ENCODE measurements at places on chromosomes 2 and 18. TPM values are rescaled to one million over a fixed set of nuclear protein-coding genes. Genes with fewer than 3 reads are reported as not detected.

GRCh38 chr2:233597522-233597921 is 19.9 kb upstream of the UGT1A8 start:
- H3K27ac ChIP-seq = no peak overlapping the region
- peaks cover 16% of the 10 kb centered on the region for H3K27me3 ChIP-seq
- no peak for DNase-seq
- H3K4me3 ChIP-seq = no peak overlapping the region

The WNT10A gene
- total RNA-seq = 0.18 TPM

DNA sequence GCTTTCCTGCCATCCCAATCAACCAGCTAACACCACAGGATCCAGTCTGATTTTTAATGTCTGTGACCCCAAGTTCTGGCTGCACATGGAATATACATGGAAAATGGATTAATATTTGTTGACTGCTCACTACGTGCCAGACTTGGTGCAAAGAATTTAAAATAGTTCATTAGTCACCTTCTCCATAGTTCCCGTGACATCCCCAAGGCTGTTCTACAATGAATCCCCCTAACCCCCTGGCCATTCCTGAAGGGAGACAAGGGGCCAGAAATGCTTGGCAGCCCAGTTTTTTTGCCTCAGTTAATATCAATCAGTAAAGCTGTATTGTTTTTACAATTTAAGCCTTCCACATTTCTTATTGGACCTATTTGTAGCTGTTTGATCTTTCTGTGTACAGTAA is 71.0 kb upstream of the ST3GAL5 start:
- H3K4me3 ChIP-seq = no peak overlapping the region
- H3K27me3 ChIP-seq = peaks cover 1% of the 10 kb centered on the region
- no peak overlapping the region for H3K27ac ChIP-seq
- H3K36me3 ChIP-seq = peaks cover 9% of the 10 kb centered on the region

- no peak for DNase-seq
- H3K27me3 ChIP-seq = no peaks in the 10 kb centered on the region
- H3K4me3 ChIP-seq = no peak overlapping the region
- no peak overlapping the region for H3K27ac ChIP-seq
- no peaks in the 10 kb centered on the region for H3K4me1 ChIP-seq
- H3K36me3 ChIP-seq = no peaks in the 10 kb centered on the region
Observed at GRCh38 chr2:45759310-45759851, 107.9 kb downstream of the PRKCE start.

All from activated T-helper 1 cell treated with anti-CD3 and anti-CD28 coated beads, Interleukin-12 subunit alpha, Interleukin-12 subunit beta, Interleukin-2, Interleukin-4 antibody, amounts not matched to agents 30 ng/mL and 10 ng/mL and 1 ng/mL, durations not matched to agents 14 hours and 24 hours and 36 hours (primary cell).